MCF 10A (cell line): ENCODE measurements at places on chromosomes 12 and 14. TPM values are rescaled to one million over a fixed set of nuclear protein-coding genes. Genes with fewer than 3 reads are reported as not detected.

GRCh38 chr14:105026033-105026785, 5.3 kb upstream of the CDCA4 start:
- peak; percentile 68 for DNase-seq

GRCh38 chr12:108833757-108834472, 23.5 kb downstream of the SSH1 start:
- DNase-seq = peak; percentile 60

Gene AQP2
- total RNA-seq = not detected in 2 replicates

GRCh38 chr12:124930586-124930985, 16.1 kb upstream of the UBC start:
- no peak for DNase-seq

GRCh38 chr12:19779395-19780056, 340.2 kb downstream of the AEBP2 start:
- peak; percentile 23 for DNase-seq

Gene SIVA1
- total RNA-seq = 63.3 and 72.7 TPM in 2 replicates

Gene SPTB
- 1.3 and 2.1 TPM in 2 replicates for total RNA-seq

- no peak for DNase-seq
Measured at GRCh38 chr12:121301876-121302275, 5.4 kb upstream of the CAMKK2 start.

Gene PTPRR
- 0.17 TPM in 1 of 2 replicates, not detected in the other for total RNA-seq

DNA sequence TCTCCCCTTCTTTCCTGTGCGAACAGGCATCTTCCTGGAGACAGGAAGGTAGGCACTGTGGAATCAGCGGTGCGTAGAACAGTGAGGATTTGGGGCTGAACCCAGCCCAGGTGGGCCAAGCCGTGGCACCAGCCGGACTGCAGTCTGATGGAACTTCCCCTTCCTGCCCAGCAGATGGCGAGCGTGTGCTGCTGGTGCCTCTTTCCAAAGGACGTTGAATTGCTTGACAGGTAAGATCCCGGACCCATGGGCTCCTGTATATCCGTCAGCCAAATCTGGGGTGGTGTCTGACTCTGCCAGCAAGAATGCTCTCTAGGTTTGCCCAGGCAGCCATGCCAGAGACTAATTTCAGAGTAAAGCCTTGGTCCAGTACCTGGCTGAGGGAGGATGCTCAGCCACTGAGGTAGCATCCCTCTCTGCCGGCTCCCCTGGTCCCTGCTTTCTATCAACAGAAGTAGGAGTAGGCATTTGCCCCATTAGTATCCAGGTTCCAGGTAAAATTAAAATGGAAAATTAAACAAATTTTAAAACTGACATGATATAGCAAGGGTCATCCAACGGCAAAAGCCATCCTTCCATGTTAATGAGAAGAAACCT, 21.1 kb upstream of the KCNA5 start:
- peak; percentile 46 for DNase-seq

Gene PTCSC3
- not detected in 2 replicates for total RNA-seq

DNA sequence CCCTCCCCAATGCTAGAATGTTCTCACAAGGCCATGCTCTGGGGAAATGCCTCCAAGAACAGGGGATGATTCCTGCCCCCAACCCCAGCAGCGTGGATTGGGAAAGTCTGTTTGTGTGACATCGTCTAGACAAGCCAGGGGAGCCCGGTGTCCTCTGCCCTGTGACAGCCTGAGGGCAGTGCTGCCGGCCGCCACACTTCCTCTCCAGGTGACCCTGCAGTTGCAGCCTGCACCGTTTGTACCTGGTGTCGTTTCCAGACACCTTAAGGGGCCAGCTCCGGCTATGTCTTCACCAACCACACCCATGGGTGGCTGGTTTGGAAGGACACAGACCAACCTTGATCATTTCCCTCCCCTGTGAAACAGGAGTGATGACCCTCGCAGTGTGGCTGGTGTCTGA, 372.6 kb downstream of the BCL11B start:
- no peak for DNase-seq

GRCh38 chr14:93543766-93544165, 113.0 kb downstream of the UNC79 start:
- peak; percentile 35 for DNase-seq

- no peak for DNase-seq
Measured at GRCh38 chr12:29455087-29455486, 42.4 kb downstream of the OVCH1 start.

DNA sequence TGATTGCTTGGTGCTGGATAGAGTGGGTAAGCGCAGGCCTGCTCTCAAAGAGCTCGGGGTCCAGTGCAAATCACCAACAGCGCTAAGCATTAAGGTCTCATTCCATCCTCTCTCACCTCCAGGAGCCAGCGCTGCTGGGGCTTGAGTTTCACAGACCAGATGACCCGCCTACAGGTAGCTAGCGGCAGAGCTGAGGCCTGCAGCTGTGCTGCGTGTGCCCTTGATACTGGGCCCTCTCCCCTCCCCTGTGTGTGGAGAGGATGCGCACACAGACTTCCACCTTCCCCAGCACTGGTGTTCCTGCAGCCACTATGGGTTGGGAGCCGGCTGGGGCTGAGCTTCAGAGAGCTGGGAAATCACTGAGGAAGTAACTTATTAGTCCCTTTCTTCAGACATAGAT, 149.9 kb downstream of the CALM1 start:
- no peak for DNase-seq

Gene AACS
- 52.0 and 52.8 TPM in 2 replicates for total RNA-seq

Gene RFX4
- not detected in 2 replicates for total RNA-seq
